ENCODE measurements at places on chromosomes 12 and 14.

DNA sequence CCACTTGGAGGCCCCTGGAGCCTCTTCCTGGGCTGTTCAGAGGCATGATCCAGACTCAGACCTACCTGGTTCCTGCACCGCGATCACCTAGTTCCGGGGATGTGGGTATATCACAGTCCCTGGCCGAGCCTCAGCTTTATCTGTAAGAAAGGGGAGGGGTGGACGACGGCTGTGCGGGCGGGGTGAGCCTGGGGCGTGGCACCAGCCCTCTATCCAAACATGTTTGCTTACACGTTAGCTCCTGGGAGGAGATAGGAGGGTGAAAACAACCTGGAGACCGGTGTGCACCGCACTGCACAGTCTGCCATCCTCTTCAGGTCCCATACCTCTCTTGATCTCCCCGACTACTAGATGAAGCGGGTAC lies 1.2 kb downstream of the ANKRD9 start:
- DNase-seq: no peak

GRCh38 chr12:19915392-19916195 lies 452.7 kb upstream of the PDE3A start:
- DNase-seq: no peak

DNA sequence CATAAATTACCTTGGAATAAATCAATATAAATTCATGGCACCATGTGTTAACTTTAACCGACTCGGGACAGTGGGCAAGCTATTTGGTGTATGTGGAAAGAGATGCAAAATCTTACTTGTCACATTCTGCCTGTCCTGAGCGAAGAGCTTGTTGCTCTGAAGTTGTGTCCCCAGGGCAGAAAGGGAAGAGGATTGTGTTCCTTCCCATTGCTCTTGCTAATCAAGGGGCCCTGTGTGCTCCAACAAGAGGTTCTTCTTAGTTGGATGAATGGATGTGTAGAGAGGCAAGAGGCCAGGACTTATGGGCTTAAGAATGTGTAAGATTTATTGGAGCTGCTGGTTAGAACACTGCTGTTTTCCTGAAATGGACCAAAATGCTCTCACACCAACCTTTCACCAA lies 36.5 kb upstream of the FRS2 start:
- no peak for DNase-seq

DNA sequence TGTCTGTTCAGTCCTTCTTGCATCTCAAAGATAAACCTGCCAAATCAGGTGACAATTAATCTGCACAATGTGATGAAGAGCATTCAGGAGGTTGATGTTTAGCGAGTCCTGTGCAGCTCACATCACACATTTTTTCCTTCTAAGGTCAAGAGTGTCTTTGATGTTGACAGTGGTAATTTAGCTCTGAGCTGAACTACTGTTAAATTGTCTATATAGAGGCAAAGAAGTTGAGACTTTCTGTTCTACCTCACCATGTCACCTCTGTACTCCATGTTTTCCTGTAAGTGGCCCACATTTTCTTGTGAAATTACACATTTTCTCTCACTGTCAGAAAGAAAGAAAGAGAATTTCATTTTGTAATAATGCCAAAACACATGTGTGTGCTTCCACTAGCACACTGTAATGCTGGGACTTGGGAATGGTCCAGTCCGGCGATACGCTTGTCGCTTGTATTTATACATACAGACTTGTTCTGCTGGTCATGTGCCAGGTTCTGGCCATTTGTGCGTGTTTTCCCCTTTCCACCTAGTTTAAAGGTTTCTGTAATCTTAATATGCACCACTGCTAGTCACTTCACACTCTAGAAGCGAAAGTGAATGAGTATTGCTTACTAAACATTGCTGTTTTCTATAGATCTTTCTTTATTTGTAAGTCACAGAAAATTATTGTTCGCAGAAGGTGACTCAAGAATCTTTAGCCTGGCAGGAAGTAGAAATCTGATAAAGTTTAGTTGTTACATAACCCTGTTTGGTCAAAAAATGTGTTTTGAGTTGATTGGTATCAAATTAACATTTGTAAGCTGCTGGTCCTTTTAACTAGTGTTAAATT lies 328.9 kb downstream of the TMTC2 start:
- no peak for DNase-seq

DNA sequence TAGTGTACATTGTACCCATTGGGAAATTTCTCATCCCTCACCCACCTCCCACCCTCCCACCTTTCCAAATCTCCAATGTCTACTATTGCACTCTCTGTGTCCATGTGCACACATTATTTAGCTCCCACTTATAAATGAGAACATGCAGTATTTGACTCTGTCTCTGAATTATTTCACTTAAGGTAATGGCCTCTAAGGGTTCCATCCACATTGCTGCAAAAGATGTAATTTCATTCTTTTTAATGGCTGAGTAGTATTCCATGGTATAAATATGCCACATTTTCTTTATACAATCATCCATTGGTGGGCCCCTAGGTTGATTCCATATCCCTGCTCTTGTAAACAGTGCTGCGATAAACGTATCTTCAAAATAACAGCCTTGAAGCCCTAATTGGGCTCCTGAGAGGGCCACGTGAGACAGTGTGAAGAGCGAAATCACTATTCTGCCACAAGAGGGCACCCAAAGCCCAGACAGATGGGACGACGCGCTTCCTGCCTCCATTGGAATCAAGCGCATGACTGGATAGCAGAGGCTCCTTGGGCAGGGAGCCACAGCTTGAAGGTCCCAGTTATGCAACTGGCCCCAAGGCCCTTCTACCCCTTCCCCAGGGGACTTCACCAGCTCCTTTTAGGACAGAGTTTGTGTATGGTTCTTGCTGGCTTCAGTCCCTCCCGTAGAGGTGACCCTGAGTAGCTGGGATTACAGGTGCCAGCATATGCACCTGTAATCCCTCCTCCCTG lies 21.3 kb upstream of the CD27 start:
- peak; percentile 88 for DNase-seq

- no peak for DNase-seq
Measured at GRCh38 chr14:97977651-97978261, 1180.6 kb downstream of the VRK1 start.

DNA sequence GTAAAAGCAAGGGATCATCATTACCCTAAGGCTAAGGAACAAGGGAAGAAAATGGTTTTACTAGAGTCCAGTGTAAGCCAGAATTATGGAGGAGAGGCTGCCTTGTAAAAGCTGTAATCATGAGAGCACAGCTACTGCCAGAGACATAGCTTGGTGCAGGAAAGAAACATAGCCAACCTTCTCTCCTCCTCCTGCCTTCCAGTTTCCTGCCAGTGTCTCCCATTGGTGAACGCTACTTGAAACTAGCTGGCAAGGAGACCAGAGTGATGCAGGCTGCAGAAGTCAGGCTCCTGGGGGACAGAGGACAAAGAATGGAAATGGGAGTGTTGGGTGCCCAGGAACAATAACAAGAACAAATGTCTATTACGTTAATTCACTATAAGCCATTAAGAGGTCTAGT lies 158.5 kb downstream of the NELL2 start:
- no peak for DNase-seq
